ENCODE measurements at places on chromosomes 16 and 17.
A peak's percentile ranks its signal among the peaks of the same experiment; 100 is the strongest.

DNA sequence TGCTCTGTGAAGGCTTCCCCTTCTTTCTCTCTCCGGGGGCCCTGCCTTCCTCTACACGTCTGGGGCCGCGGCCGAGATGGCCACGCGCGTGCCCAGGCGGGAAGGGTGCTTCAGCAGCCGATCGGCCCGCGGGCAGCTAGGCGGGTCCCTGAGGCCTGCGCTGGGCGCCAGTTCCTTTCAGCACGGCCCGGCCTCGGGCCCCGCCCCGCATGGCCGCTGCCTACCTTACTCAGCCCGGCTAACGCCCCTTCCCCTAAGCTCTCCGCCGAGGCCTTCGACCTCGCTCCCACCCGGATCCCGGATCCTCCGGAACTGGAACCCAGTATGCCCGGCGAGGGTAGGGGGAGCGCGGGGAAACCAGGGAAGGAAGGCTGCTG lies 335 bp downstream of the TMEM11 start:
- no peak for DNase-seq

DNA sequence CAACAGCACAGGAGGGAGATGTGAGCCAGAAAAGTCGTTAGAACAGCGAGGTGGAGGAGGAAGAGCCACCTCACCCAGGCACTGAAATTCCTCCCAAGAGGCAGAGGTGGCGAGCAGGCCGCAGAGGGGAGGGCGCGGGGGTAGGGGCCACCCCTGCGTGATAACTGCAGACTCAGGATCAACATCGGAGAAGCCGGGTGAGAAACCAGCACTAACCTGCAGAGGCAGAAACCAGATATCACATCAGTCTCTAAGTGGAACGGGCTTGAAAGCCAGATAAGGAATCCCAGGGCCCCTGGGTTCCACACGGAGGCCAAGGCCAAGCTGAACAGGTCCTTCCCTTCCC lies 39.4 kb upstream of the ZC3H18 start:
- no peak for DNase-seq

DNA sequence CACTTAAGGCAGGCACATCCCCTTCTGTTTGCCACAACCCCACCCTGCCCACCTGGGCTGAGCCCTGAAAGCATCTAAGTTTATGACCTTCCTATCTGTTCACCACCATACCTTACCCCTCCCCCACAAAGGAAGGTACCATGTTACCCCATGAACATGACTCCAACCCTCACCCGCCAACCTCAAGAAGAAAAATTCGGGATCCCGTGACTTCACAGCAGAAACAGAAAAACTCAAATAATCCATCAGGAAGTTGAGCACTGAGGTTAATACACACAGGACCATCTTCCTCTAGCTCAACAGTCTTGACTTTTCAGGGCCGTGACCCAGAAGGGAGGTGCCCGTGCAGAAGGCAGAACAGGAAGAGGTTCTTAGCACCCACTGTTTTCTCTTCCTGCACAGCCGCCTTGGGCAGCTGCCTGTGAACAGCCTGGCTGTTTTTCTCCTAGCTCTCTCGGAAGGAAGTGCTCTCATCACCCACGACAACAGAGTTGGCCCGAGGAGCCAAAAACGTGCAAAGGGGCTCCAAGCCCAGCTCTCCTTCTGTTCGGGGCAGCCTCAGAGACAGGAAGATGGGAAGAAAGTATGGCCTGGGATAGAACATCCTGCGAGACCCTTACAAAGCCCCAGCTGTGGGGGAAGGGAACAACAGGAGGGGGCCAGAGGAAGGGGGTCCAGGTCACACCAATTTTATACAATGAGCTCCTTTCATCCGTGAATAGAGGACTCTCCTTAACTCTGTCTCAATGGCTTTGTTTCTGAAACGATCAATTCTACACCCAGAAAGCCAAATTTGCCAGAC lies 101.1 kb downstream of the XYLT1 start:
- DNase-seq = peak; percentile 32

GRCh38 chr17:28983286-28984230 lies 22.3 kb downstream of the SEZ6 start:
- DNase-seq = no peak

GRCh38 chr16:27870116-27870798 lies 193.3 kb downstream of the GSG1L start:
- DNase-seq = no peak

- DNase-seq = no peak
Observed at GRCh38 chr17:61408151-61409041, 8.8 kb downstream of the TBX2 start.

DNA sequence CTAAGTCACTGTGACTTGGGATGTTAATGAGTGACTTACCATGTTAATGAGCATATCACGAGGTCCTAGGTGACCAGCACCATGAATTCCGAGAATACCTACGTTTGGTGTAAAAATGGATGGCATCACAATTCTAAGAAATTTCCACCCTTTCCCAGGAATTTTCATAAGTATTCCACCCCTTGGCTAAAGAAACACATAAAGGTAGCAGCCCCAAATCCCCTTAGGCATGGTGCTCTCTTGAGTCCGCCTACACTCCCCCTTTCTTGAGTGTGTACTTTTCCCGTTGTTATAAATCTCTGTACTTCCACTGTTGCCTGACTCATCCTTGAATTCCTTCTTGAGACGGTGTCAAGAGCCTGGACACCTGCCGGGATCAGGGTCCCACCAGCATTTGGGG lies 504.0 kb upstream of the RBFOX1 start:
- no peak for DNase-seq

- no peak for DNase-seq
Observed at GRCh38 chr17:27985736-27986399, 56.6 kb upstream of the NLK start.

- no peak for DNase-seq
Observed at GRCh38 chr17:39064819-39065218, 86.6 kb downstream of the PLXDC1 start.

GRCh38 chr17:64571746-64572145 lies 65.0 kb downstream of the CEP95 start:
- no peak for DNase-seq

DNA sequence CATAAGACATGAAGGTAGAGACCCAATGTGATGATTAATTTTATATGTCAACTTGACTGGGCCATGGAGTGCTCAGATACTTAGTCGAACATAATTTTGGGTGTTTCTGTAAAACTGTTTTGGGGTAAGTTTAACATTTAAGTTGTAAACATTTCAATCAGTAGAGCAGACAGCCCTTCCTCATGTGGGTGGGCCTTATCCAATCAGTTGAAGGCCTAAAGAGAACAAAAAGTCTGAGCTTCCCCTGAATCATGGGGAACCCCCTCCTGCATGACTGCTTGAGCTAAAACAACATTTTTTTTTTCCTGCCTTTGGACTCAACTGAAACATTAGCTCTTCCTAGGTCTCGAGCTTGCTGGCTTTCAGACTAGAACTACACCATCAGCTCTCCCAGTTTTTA lies 327.3 kb upstream of the SOX9 start:
- DNase-seq = no peak

- no peak for DNase-seq
Observed at GRCh38 chr17:63550817-63551639, 751 bp downstream of the DCAF7 start.

GRCh38 chr17:79572136-79572925 lies 38.5 kb downstream of the RBFOX3 start:
- no peak for DNase-seq

- no peak for DNase-seq
Observed at GRCh38 chr16:1070084-1070863, 2.3 kb upstream of the SSTR5 start.

All from stimulated activated CD4-positive, alpha-beta T cell treated with anti-CD3 and anti-CD28 coated beads, Interleukin-15, amount 100 ng/mL, for 48 hours (primary cell).